ENCODE measurements at places on chromosomes 16 and 17.

GRCh38 chr16:2230376-2230775 lies 5.9 kb upstream of the DNASE1L2 start:
- DNase-seq, result no peak

GRCh38 chr16:79097771-79098170 lies 502.8 kb downstream of the MAF start:
- no peak for DNase-seq

DNA sequence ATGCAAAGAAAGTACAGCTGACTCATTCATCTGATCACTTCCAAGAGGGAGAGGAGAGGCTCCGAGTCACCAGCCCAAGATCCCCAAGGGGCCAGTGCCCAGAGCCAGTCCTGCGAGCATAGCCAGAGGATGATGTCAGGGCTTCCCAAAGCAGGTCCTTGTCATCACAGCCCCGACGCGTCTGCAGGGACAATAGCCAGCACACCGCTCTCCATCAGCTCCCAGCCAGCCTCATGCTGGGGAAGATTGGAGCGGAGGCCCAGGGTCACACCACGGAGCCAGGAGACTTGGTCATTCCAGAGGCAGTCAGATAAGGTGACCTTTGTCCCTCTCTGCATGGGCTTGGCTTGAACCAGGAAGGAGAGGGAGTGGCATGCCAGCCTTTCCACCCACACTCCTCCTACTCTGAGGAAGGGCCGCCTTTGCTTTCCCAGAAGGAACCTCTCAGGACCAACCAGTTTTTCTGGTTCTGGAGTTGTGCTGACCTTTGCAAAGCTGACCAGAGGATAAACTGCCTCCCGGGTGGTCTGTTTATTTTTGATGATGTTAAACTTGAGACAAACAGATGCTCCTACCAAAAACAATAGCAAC lies 58.3 kb upstream of the ARHGAP44 start:
- no peak for DNase-seq

DNA sequence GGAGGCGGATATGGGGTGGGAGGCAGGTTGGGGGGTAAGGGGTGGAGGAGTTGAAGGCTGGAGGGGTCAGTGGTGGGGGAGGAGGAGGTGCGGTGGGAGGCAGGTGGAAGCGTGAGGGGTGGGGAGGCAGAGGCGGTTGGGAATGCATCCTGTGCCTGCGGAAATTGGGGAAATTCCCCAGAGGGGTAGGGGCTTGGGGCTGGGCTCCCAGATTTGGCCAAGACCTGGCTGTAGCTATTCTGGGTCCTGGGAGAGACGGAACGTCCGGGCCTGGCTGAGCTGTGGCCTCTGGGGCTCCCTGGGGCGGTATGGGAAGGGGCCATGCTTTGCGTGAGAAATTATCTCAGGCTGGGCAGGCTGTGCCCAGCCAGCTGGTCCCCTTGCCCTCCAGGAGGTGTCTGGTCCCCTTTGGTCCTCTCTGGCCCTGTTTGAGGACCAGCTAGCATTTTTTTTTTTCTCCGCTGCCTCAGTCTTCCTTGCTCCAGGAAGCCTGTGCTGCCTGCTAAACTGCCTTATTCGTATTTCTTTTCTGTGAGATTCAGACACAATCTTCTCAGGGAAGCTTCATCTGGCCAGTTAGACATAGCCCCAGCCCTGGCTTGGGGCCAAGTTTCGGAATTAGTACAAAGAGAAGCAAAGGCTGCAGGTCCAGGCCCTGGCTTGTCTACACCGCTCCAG lies 7.3 kb upstream of the TRPV2 start:
- no peak for DNase-seq

GRCh38 chr16:81195885-81196534 lies 42.5 kb upstream of the BCO1 start:
- no peak for DNase-seq

GRCh38 chr16:59683709-59684108 lies 949.6 kb upstream of the GOT2 start:
- no peak for DNase-seq

- DNase-seq, result no peak
Measured at GRCh38 chr17:828761-829160, 46.6 kb downstream of the MRM3 start.

- peak; percentile 97 for DNase-seq
Measured at GRCh38 chr16:31458844-31459686, at the start of gene ARMC5. Gene ARMC5, plus strand, starts transcription at chr16:31459501. Its CDS starts 24 bp downstream, at chr16:31459525.

DNA sequence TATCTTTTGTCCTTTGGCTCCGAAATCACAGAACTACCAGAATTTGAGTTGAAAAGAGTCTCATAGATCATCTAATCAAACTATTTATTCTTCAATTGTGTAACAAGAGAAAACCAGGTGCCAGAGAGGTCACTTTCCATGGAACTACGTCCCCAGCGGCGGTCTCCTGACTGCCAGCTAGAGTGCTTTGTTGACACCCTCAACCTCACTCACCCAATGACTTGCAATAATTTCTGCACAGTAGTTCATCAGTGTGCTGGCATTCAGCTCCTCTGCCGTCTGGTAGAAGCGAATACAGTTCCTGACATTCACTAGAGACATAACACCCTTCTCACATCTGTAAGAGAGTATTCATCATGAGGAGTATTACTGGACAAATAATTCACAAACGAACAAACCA lies 54.2 kb downstream of the ANKFY1 start:
- no peak for DNase-seq

DNA sequence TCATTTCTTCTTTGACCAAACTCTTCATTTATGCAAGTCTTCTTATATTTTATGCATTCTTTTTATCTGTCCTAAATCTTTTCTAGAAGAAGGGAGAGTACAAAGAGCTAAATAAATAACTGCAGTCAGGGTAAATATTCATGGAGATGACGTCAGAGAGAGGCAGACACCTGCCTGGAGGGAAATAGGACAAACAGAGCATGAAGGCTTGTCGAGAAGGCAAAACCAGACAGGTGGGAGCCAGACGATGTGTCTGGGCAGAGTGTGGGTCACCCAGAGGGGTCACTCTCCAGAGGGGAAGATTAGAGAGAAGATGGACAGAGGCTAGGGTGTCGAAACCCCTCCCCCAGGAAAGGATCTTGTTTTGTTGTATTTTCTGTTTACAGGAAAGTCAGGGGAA lies 78.3 kb upstream of the RPL38 start:
- DNase-seq, result no peak

GRCh38 chr16:89691986-89692569 lies 5.6 kb downstream of the CDK10 start:
- DNase-seq, result no peak

GRCh38 chr17:42784409-42784808 lies 4.0 kb downstream of the WNK4 start:
- DNase-seq, result no peak

GRCh38 chr16:79564671-79565107 lies 35.8 kb downstream of the MAF start:
- DNase-seq, result no peak

DNA sequence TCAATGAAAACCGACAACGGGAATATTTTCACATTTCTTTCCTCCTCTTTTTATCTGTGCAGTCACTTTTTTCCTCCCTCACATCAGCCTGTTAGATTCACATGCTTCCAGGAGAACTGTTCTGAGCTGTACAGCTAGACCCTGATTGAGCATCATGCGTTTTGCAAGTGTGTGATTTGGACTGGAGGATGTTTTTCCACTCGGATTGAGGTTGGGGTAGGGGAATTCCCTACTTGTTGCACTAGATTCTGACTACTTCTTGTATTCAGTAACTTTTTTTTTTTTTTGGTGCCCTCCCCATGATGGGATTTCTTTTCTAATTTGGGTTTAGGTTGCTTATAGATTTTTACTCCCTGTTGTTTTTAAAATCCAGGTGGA lies 4.8 kb downstream of the MSI2 start:
- DNase-seq, result no peak

- DNase-seq, result no peak
Measured at GRCh38 chr16:12794486-12795387, 8.9 kb downstream of the CPPED1 start.

Data from CMK (cell line).